Hematopoietic multipotent progenitor cell treated with erythropoietin and hydrocortisone succinate and interleukin-3 and kit ligand, for 8 days (in vitro differentiated cells): ENCODE measurements at places on chromosomes 1 and 21.

DNA sequence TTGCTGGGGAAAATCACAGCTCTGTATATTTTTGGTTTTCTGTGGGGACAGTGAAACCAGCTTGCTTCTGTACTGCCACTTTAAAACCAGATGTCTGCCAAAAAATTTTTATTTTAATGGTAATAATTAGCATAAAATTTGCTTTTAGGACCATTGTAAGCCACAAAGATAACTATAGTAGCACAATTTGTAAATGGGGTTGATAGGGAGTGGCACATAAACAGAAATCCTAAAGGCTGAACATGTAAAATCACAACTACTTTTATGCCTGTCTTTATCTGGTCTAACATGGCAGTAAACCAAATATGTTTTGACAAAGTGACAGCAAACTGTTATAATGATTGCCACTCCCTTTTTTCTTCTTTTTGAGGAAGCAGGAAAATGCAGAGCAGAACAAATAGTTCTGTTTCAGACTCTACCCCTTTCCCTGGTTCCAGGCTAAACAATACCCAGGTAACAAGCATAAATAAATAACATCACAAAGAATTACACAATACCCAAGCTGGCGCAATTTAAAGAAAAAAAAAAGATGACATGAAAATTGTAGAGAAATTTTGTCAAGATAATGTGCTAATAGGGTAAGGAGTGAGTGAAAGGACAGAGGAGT lies 24.0 kb upstream of the CCDC181 start:
- no peak for DNase-seq

GRCh38 chr1:109910123-109910962 lies at the start of gene CSF1:
CSF1 (plus strand) TSS chr1:109910849; CDS start chr1:109911024, 175 bp downstream.
- peak; percentile 83 for DNase-seq

GRCh38 chr1:237677979-237678378 lies 212.7 kb downstream of the ZP4 start:
- no peak for DNase-seq

- no peak for DNase-seq
Measured at GRCh38 chr1:201769966-201770365, 59.0 kb upstream of the IPO9 start.

DNA sequence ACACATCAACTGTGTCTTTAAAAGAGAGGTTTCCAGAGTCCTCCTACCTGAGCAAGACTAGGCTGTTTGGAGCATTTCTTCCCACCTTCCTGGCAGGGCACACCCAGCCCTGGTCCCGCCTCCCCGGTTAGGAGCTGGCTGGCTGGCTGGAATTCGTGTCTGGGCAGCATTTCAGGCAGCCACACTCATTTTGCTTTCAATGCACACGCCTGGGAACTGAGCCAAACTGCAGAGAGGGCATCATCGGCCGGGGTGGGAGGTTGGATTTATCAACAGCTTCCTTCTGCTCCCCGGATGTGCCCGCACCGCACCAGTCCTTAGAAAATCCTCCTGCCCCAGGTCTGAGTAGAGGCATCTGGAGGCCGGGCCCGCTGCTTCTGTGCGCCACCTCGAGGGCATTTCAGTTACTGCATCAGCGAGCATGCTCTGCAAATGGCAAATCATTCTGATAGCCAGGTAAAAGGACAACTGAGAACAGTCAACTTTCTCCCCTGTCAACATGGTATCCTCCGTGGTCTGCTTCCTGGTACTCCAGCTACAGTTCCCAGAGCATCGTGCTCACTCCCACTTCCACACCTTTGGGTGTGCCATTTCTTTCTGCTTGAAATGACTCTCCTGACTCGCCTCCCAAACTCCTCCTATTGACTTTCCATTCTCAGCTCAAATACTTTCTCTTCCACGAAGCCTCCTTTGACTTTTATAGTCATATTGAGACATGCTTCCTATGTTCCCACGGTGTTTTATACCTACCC lies 20.6 kb downstream of the TCEA3 start:
- peak; percentile 97 for DNase-seq

- DNase-seq, result no peak
Measured at GRCh38 chr1:57741521-57741920, 317.7 kb upstream of the DAB1 start.

DNA sequence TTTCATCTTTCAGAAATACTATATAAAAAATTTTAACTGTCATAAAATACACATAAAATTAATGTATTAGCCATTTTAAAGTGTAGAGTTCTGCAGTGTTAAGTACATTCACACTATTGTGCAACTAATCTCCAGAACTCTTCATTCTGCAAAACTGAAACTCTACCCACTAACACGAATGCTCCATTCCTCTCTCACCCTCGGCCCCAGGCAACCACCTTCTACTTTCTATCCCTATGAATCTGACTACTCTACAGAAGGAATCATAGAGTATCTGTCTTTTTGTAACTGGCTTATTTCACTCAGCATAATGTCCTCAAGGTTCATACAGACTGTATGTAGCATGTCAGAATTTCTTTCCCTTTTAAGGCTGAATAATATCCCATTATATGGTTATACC lies 43.4 kb downstream of the LTN1 start:
- no peak for DNase-seq

DNA sequence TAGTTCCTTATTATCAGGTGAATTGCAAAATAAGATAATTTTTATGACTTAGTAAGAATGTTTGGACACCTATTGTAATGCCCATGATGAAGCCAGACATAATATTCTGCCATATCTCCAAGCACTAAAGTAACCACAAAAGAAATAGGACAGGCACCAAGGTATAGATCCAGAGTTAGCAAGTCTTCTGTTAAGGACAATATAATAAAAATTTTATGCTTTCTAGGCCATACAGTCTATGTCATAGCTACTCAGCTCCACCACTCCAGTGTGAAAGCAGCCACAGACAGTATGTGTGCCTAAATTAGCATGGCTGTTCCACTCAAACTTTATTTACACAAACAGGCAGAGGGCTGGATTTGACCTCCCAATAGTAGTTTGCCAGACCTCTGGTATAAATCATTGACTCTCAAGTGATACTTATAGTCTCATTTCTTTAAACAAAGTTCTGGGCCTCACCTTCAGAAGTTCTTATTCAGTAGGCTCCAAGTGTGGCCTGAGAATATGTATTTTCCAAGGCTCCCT lies 88.3 kb downstream of the SCMH1 start:
- no peak for DNase-seq

DNA sequence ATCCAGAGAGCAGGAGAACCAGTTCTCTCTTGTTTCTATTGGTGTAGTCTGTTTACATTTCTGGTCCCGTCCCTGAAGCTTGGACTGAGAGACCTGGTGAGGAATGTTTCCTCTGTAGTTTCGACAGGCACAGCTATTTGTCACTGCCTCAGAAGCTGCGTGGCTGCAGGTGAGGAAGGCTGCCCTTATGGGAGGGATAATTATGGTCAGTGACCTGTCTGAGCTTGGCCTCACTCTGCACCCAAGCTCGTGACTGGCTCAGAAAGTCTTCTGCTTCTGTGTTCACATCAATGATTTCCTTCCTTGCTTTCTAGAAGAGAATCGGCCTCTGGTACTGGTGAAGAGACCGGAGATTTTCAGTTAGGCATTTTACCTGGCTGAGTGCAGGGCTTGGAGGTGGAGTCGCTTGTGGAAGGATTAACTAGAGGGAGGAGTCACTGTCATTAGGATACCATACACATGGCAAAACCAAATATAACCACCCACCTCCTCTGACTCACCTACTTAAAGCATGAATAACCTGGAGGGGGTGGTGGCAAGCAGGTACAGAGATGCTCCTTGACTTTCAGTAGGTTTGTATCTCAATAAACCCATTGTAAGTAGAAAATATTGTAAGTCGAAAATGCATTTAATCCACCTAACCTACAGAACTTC lies 19.9 kb upstream of the WDR26 start:
- no peak for DNase-seq

- DNase-seq, result no peak
Measured at GRCh38 chr21:45049714-45050344, 24.6 kb upstream of the ADARB1 start.

GRCh38 chr21:39525129-39525528 lies 73.4 kb downstream of the SH3BGR start:
- no peak for DNase-seq

GRCh38 chr1:170096806-170097340 lies 22.4 kb upstream of the KIFAP3 start:
- DNase-seq, result no peak

DNA sequence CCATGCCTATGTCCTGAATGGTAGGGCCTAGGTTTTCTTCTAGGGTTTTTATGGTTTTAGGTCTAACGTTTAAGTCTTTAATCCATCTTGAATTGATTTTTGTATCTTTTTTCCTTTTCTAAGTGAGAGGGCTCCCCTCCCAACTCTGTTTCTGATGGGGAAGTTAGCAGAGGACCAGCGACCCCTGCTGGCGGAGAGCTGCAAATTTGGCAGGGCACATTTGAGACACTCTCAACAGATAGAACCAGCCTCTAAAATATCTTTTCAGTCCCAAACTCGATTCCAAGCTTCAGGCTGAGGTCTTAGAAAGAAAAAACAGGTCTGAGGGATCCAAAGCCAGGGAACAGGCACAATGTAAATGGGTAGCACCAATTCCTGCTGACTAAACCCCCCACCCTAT lies 32.5 kb downstream of the LRRC3 start:
- DNase-seq, result peak; percentile 33

DNA sequence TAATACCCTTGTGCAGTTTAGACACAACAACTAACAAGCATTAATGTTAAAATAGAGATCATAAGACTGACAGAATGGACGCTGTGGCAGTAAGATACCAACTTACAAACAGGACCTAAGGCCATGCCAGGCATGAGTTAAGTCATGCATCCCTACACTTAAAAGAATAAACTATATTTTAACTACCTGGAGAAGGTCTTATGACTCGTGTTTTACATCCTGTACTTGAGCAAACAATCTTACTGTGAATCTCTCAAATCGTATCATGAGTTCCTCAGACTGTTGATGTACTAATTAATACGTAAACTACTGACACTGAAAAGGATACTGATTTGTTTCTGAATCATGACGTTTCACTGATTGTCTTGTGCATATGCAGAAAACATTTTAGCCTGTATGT lies 2.0 kb upstream of the RSPH1 start:
- no peak for DNase-seq

DNA sequence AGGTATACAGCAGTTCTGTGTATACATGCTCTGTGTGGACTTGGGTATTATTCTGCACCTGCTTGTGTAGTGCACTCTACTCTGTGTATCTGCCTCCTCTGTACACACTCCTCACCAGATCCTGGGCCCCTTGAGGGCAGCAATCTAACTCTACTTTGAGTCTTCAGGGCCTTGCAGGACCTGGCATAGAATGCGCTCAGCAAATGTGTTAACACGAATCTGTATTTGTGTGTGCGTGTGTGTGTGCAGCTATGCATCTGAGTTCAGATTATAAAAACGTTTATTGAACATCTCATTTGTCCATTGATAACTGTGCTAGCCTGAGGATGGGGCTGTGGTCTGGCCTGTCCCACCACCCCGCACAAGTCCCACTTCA lies 3.9 kb upstream of the MEF2D start:
- peak; percentile 43 for DNase-seq

GRCh38 chr1:181134543-181135436 lies 46.3 kb downstream of the IER5 start:
- DNase-seq, result peak; percentile 87

- DNase-seq, result no peak
Measured at GRCh38 chr1:166166329-166166697, 488 bp downstream of the FAM78B start.

DNA sequence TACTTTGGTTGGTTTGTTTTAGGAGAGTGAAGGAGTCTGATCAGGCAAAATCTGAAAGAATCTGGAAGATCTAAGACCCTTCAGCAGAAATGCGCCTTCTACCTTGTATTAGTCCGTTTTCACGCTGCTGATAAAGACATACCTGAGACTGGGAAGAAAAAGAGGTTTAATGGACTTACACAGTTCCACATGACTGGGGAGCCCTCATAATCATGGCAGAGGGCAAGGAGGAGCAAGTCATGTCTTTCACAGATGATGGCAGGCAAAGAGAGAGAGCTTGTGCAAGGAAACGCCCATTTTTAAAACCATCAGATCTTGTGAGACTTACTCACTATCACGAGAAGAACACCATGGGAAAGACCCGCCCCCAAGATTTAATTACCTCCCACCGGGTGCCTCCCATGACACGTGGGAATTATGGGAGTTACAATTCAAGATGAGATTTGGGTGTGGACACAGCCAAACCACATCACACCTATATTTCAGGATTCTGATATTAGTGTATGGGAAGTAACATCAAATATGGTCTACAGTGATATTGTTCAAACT lies 99.3 kb downstream of the GLUL start:
- peak; percentile 71 for DNase-seq

DNA sequence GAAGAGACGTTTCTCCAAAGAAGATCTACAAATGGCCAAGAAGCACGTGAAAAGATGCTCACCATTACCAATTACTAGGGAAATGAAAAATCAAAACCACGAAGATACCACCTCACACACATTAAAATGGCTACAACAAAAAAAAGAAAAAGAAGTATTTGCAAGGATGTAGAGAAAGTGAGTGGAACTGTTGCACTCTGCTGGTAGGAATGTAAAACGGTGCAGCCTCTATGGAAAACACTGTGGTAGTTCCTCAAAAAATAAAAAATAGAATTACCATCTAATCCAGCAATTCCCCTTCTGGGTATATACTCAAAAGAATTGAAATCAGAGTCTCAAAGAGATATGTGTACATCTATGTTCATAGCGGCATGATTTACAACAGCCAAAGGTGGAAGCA lies 115.4 kb upstream of the EDN2 start:
- DNase-seq, result no peak

- no peak for DNase-seq
Measured at GRCh38 chr1:245790441-245790840, 635.7 kb downstream of the KIF26B start.

DNA sequence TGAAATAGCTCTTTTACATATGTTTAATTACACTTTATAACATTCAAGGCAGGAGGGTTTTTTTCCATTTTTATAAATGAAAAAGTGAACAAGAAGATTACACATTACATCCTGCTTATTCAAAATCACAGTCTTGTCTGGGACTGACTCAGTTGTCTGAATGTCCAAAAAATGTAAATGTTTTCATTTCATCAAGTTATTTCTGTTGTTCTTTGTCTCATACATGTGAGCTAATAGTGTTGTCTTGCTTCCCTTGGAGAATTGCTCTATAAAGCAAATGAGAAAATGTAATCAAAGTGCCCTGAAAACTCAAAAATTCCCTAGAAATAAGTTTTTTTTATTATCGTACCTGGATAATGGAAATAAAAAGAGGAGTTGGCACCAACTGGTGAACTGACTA lies 242.9 kb downstream of the GRIK1 start:
- no peak for DNase-seq

- DNase-seq, result no peak
Measured at GRCh38 chr21:36889401-36889800, 77.1 kb downstream of the HLCS start.

GRCh38 chr21:45859762-45860357 lies 121.7 kb upstream of the COL6A1 start:
- DNase-seq, result no peak
